OCI-LY7 (cell line): ENCODE measurements at places on chromosomes 3 and 15. TPM values are rescaled to one million over a fixed set of nuclear protein-coding genes. Genes with fewer than 3 reads are reported as not detected.

Gene OXTR
- total RNA-seq, result 0.82 and 2.8 TPM in 2 replicates

Gene EHD4
- total RNA-seq, result 19.4 and 20.7 TPM in 2 replicates

Gene DAG1
- total RNA-seq, result 14.9 and 15.6 TPM in 2 replicates

Gene TMEM45A
- 0.10 and 0.20 TPM in 2 replicates for total RNA-seq

Gene TMED3
- total RNA-seq, result 31.5 and 33.2 TPM in 2 replicates

Gene CCDC32
- 14.3 and 14.9 TPM in 2 replicates for total RNA-seq

Gene EXOG
- 41.2 and 42.3 TPM in 2 replicates for total RNA-seq

Gene ARL14
- total RNA-seq, result not detected in 2 replicates

Gene SUCLG2
- 44.7 and 48.9 TPM in 2 replicates for total RNA-seq

Gene LRTM1
- not detected in 2 replicates for total RNA-seq

Gene FGF7
- total RNA-seq, result not detected in 2 replicates

Gene VGLL3
- not detected in 2 replicates for total RNA-seq

Gene CCPG1
- total RNA-seq, result 26.0 and 32.6 TPM in 2 replicates

Gene WDR72
- not detected in 2 replicates for total RNA-seq

Gene ADAMTS7
- total RNA-seq, result 0.08 and 0.11 TPM in 2 replicates

Gene TPRG1
- total RNA-seq, result not detected in 2 replicates

Gene ANKUB1
- total RNA-seq, result not detected in 2 replicates

Gene KBTBD12
- total RNA-seq, result not detected in 2 replicates

Gene HDC
- not detected in 2 replicates for total RNA-seq

Gene DNAH1
- 5.8 and 10.5 TPM in 2 replicates for total RNA-seq

Gene P2RY14
- not detected in 2 replicates for total RNA-seq

Gene SEC22A
- 22.0 and 26.8 TPM in 2 replicates for total RNA-seq

Gene COL6A5
- not detected in 2 replicates for total RNA-seq

Gene MKRN3
- not detected in 2 replicates for total RNA-seq

Gene CAMP
- 33.6 and 56.8 TPM in 2 replicates for total RNA-seq

Gene ANKRD34C
- not detected in 2 replicates for total RNA-seq

Gene TM4SF18
- not detected in 2 replicates for total RNA-seq

Gene SYNPR
- not detected in 2 replicates for total RNA-seq

Gene TUSC7
- not detected in 2 replicates for total RNA-seq

Gene TLR9
- total RNA-seq, result 3.7 and 9.0 TPM in 2 replicates

Gene KCNMB3
- not detected in 2 replicates for total RNA-seq

Gene CGNL1
- 0.04 TPM in 1 of 2 replicates, not detected in the other for total RNA-seq

Gene DUOXA2
- not detected in 2 replicates for total RNA-seq

Gene DOCK3
- total RNA-seq, result not detected in 2 replicates

Gene GOLGA6B
- total RNA-seq, result 0.53 TPM in 1 of 2 replicates, not detected in the other

Gene ADAMTS17
- total RNA-seq, result not detected in 2 replicates

Gene LOXL1
- not detected in 2 replicates for total RNA-seq

Gene LINGO1
- total RNA-seq, result not detected in 2 replicates

Gene CHST13
- not detected in 2 replicates for total RNA-seq

Gene MAN2C1
- total RNA-seq, result 141 and 155 TPM in 2 replicates

Gene NANOGP8
- not detected in 2 replicates for total RNA-seq

Gene POPDC2
- 0.96 and 1.3 TPM in 2 replicates for total RNA-seq

Gene SPATA12
- total RNA-seq, result 0.13 and 0.20 TPM in 2 replicates

Gene ZNF80
- total RNA-seq, result not detected in 2 replicates

Gene TF
- 0.15 and 0.89 TPM in 2 replicates for total RNA-seq

Gene WNT5A
- total RNA-seq, result 16.2 and 18.1 TPM in 2 replicates
